ENCODE measurements at places on chromosomes 1 and 21.

GRCh38 chr1:178470411-178470960 is 26.3 kb downstream of the CLEC20A start:
- no peak for DNase-seq

GRCh38 chr1:89931964-89932363 is 62.9 kb upstream of the ZNF326 start:
- no peak for DNase-seq

- no peak for DNase-seq
Measured at GRCh38 chr21:31337996-31338907, 5.8 kb downstream of the TIAM1 start.

DNA sequence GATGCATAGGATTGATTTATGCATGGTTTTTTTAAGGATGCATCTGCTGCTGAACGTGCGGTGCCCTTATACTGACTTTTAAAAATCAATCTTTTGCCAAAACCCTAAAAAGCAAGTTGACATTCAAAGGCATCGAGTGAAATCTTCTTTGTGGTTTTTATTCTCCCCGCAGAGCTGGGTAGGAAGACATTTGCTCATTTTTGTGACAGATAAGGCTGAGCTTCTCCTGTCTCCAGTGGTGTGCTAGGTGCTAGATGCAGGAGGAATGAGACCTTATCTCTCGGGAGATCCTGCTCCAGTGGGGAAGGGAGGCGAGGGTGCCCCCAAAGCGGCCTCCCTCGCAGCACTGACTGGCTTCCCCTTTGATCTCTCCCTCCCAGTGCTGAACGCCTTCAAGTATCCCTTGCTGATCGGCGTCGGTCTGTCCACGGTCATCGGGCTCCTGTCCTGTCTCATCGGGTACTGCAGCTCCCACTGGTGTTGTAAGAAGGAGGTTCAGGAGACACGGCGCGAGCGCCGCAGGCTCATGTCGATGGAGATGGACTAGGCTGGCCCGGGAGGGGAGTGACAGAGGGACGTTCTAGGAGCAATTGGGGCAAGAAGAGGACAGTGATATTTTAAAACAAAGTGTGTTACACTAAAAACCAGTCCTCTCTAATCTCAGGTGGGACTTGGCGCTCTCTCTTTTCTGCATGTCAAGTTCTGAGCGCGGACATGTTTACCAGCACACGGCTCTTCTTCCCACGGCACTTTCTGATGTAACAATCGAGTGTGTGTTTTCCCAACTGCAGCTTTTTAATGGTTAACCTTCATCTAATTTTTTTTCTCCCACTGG is 14.9 kb upstream of the CD101 start:
- DNase-seq = no peak

GRCh38 chr1:115373305-115373704 is 35.3 kb upstream of the NGF start:
- DNase-seq = peak; percentile 92

Data from HCEC 1CT (cell line).